ENCODE measurements at places on chromosomes 7 and 10.
A peak's percentile ranks its signal among the peaks of the same experiment; 100 is the strongest.

DNA sequence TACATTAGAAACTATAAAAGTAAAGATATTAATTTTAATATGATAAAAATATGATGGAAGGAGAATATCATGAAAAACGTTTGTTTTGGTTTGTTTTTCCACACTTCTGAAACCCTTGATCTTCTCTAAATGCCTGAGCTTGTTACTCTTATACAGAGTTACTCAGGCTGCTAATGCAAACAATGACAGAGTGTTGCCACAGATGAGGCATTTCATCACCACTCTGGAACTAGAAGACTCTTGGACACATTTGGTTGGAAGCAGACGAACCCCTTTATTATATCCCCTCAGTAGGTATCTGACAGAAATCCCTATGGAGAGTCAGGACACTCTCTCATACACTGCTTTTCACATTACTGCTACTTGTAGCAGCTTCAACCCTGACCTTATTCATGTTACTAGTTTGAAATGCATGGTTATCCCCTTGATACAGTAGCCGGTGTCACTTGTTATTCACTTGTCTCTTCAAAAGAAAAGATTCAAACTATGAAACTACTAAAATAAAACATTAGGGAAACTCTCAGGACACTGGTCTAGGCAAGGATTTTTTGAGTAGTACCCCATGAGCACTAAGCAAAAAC lies 66.9 kb downstream of the SEMA3C start:
- DNase-seq, result peak; percentile 60

- no peak for DNase-seq
Measured at GRCh38 chr10:91049296-91049987, 128.6 kb upstream of the ANKRD1 start.

GRCh38 chr10:14757986-14758385 lies 16.7 kb downstream of the FAM107B start:
- DNase-seq, result no peak

- peak; percentile 75 for DNase-seq
Measured at GRCh38 chr7:87797798-87798403, 78.3 kb downstream of the SLC25A40 start.

GRCh38 chr10:15548331-15548730 lies 171.4 kb downstream of the ITGA8 start:
- DNase-seq, result no peak

DNA sequence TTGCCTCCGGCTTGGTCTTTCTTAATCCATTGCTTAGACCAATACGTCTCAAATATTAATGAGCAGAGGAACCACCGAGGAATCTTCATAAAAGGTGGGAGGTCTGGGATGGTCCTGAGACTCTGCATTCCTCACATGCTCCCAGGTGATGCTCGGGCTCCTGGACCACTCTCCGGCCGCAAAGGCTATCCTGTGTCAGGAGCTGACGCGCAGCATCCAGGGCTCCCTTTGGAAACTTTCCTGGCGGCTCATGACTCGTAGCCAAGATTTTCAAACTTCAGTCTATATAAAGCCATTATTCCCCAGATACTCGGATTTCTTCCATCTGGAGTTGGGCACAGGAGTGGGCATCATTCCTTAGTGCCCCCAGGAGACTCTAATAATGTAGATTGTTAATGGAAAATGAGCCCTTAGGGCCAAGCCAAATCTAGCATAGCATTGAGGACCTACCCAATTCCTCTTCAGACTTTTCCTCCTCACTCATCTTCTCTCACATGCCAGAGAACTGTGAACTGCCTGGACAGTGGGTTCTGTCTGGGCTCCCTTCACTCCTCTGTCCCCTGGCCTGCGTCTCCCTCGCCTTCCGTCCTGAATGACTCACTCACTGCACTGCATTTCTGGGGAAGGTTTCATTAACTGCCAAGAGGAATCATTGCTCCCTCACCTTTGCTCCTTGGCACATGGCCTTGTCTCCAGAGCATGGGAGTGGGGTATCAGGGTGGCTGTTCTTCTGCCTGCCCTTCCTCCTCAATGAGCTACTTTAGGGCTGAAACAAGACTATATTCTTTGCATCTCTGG lies 89.3 kb downstream of the MKI67 start:
- DNase-seq, result peak; percentile 39

DNA sequence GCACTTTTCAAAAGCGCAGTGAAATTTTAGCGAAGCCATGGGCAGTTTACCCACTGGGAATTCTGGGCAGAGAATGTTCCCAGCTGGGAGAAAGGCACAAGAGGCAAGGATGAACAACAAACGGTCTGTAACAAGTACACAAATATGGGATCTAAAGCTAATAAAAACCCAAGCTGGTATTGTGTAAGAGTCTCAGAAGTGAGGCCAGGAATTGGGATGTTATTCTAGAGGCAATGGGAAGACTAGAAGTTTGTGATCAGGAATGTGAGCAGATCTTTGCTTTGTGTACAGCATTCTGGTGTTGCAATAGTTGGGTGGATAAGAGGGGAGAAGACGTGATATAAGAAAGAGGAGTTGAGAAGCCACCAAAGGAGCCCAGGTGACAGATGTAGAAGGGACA lies 15.0 kb downstream of the FZD9 start:
- no peak for DNase-seq

GRCh38 chr7:5630670-5631069 lies 150.8 kb downstream of the RNF216 start:
- DNase-seq, result no peak

DNA sequence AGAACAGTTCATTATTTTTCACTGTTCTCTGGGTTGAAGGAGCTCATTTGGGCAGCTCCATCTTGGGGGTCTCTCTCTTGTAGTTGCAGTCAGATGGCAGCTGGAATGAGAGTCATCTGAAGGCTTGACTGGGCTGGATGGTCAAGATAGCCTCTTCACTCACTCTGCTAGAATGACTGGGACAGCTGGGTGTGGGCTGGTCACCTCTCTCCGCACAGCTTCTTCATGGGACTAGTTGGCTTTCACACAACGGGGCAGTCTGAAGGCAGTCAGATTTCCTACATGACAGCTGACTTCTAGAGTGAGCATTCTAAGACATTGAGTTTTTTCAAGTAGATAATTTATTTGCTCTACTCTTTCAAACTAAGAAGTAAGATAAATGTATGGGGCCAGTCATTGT lies 13.1 kb downstream of the PLEKHA1 start:
- DNase-seq, result no peak

- DNase-seq, result no peak
Measured at GRCh38 chr10:104391969-104392296, 38.3 kb downstream of the CFAP58 start.

DNA sequence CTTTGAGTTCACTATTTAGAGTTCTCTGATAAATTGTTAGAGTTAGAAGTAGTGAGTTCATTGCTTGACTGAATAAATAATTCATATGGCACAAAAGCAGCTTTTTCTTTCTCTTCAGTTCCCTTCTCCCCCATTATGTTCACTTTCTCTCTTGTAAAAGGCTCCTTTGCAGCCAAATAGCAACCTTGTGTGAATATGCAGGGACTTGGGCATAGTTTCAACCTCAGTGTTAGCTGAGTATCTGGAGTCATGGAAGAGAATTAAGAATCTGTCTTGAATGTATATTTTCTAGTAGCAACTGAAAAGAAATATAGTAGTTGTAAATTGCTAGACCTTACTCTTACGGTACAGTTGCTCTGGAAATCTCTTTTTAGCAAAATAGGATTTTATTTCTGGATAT lies 31.9 kb downstream of the ZEB1 start:
- DNase-seq, result no peak

DNA sequence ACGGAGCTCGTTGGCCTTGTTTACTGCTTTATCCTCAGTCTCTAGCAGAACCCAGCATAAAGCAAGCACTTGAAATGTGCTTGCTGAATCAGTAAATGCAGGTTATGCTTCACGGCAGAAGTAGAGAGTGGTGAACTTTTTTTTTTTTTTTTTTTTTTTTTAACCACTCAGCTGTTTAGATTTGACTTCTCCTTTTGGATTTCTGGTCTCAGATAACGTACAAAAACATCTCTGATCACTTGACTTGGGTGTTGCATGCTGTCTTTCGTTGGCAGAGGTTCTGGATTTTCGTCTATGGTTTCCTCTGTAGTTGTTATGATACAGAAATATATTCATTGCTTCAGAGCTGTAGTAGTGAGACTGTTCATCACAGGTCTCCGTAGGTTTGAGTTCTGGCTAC lies 242.5 kb upstream of the HABP2 start:
- DNase-seq, result no peak

DNA sequence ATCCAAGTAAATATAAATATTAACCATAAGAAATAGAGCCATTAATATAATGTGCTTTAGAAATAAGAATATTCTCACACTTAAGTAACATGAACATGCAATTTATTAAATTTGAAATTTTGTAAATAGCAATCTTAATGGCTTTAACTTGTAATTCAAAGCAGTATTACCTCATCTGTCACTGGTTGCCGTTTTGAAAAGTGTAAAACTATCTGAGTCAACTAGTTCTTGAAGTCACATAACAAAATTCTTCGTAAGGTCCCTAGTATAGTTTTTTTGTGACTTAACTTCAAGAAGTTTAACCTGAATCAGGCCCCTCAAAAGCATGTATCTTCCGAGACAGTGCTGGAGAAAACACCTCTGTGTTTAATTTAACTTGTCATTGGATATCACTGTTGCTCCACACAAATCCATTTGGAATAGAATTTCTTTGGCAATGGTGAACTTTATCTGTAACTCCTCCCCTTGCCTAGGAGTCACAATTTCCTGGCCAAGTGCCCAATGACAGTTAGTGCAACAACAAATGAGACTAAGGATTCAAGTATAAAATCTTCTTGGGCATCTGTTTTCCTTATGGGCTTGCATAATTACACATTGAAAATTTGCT lies 47.1 kb downstream of the NT5C2 start:
- DNase-seq, result peak; percentile 97

- no peak for DNase-seq
Measured at GRCh38 chr7:135501402-135501801, 8.5 kb downstream of the CNOT4 start.

- peak; percentile 60 for DNase-seq
Measured at GRCh38 chr10:80500572-80501380, 36.9 kb upstream of the SH2D4B start.

GRCh38 chr7:119967221-119967620 lies 305.8 kb upstream of the KCND2 start:
- DNase-seq, result no peak

- peak; percentile 96 for DNase-seq
Measured at GRCh38 chr7:86932038-86932512, 127.4 kb downstream of the ELAPOR2 start.

GRCh38 chr10:92619368-92619767 lies 26.4 kb downstream of the KIF11 start:
- DNase-seq, result no peak

DNA sequence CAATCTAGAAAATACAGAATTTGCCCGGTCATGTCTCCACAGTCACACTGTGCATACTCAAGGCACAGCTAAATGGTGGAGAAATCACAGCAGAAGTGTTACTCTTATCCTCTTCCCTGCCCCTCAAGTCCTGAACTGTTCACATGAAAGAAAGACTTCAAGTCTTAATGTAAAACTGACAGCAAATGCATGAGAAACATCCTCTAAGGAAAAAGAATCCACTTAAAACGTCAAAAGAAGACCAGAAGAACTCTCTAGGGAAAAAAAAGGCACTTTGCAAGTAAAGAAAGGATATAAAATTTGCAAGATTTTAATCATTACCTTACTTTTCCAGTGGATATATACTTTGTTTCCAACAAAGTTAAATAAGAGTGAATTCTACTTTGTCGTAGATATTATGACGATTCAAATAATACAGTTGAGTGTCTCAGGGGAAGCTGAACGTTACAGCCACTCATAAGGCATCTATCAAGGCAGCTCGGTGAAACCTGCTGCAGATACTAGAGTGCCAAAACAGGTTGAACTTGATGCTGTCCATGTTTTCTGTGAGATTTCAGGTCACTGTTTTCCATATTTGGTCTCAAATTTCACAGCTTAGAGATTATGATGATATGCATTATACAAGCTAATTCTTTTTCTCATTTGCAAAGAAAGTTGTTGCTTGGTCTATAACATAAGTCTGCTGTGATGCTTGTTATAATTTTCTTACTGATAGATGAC lies 155.0 kb downstream of the CTTNBP2 start:
- DNase-seq, result no peak

- DNase-seq, result peak; percentile 85
Measured at GRCh38 chr10:60646966-60647796, 131.1 kb upstream of the CDK1 start.

- DNase-seq, result no peak
Measured at GRCh38 chr7:137965942-137966640, 35.8 kb downstream of the CREB3L2 start.

GRCh38 chr7:111089822-111090426 lies 1.0 kb upstream of the LRRN3 start:
- peak; percentile 74 for DNase-seq

- DNase-seq, result no peak
Measured at GRCh38 chr10:61987537-61987936, 86.0 kb downstream of the ARID5B start.

- DNase-seq, result peak; percentile 28
Measured at GRCh38 chr10:87750001-87750671, 67.9 kb downstream of the ATAD1 start.

DNA sequence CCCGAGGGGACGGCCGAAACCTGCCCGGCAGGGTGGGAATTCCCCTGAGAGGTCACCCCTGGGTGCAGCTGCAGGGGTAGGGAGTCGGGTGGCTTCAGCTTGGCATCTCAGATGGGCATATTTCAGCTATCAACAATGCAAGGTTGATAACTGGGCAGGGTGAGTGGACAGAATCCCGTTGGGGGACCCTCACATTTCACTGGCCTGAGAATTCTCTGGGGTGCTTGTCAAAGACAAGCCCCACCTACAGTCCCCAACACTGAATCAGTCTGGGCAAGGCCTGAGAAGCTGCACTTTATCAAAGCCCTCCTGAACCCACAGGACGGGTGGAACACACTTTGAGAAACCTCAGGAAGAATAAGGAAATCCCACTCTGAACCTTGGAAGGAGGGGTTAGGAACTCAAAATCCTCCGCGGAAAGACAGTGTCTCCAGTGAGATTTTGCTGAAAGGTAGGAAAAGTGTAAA lies 3.1 kb downstream of the RGS10 start:
- no peak for DNase-seq

DNA sequence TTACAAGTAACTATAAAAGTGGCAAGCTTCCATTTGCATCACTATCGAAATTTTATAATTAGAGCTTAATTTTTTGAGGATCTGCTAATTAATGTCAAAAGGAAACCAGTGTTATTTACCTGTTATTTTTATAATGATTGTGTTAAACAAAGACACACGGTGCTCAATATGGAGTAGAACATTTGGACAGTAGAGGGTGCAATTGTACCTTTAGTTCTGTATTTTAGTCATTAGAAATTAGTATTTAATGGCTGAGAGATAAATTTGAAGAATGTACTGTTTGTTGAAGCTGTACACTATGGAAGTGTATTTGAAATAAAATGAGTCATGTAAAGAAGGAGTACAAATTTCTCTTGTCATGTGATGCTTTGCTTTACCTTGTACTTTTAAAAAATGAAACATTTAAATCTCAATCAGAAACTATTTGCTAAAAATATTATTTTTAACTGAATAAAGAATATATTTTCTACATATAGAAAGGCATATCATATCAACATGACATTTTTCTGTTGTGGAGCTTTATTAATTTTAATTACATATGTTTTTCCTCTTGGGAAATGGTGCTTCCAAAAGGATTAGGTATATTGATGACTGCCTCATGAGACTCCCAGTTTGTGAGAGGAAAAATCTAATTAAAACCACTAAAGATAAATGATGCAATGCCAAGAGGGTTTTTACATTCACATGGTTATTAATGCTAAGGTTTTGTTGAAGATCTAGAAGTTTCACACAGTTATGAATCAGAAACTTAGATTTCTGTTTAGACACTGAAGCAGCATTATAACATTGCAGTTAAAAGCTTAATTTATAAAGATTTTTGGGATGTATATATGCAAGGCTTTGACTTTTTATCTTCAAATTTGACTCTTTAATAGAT lies 10.4 kb upstream of the PRKG1 start:
- peak; percentile 80 for DNase-seq

All from fibroblast of pulmonary artery (primary cell).